ENCODE measurements at places on chromosomes 2 and 18. TPM values are rescaled to one million over a fixed set of nuclear protein-coding genes. Genes with fewer than 3 reads are reported as not detected.

DNA sequence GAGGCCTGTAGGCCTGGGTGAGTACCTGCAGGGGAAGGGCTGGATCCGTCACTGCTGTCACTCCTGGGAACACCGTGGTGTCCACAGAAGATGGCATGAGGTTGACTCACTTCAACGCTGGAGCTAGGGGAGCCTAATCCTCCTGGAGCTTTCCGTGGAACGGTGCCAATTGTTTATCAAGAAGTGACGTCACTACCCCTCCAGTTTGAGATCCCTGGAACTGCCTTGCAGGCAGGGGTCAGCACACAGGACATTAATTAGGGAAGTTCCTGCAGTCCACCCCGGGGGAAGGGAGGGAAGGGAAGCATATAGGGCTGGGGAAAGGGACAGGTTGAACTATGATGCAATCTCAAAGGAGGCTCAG, 408.6 kb downstream of the GALR1 start:
- DNase-seq = no peak

GRCh38 chr2:164644036-164644700, 22.9 kb upstream of the GRB14 start:
- no peak for DNase-seq

DNA sequence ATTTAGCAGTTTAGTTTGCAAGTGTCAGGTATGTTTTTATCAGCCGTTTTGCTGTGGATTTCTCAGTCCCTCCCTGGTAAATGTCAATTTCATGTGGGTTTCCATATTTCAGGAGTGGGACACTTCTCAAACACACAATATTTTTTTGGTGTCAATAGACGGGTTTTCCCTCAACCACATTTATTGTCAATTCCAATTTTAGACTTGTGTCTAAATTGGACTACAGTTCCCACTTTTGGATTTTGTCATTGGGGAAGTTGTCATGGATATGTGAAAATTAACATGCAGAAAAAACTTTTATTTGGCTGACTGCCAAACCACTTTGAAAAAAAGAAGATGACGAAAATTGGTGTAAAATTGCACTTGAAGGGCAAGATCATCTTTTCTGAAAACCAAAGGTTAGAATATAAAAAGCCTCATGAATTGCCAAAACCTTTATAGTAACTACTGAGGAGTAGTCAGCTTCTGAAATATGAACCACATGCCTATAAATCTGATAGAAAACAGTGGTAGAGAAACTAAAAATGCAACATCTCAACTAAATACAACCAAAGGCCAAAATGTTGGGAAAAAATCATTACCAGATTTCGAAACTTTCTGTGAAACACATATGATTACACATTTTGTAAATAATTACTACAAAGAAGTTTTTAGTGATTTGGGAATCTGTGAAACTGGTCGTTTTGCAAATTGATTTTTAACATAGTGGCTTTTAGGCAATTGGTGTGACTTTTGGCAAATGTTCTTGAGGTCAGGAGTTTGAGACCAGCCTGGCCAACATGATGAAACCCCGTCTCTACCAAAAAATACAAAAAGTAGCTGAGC, 106.4 kb downstream of the BCL2L11 start:
- DNase-seq = no peak

- no peak for DNase-seq
Measured at GRCh38 chr2:85765081-85765731, 11.4 kb downstream of the ATOH8 start.

The PECR gene
- 11.9 TPM for total RNA-seq

The EML6 gene
- 6.8 TPM for total RNA-seq

The ZSWIM2 gene
- not detected for total RNA-seq

Measured in upper lobe of left lung (tissue), 6 donors.